ENCODE measurements at places on chromosomes 6 and 20.

DNA sequence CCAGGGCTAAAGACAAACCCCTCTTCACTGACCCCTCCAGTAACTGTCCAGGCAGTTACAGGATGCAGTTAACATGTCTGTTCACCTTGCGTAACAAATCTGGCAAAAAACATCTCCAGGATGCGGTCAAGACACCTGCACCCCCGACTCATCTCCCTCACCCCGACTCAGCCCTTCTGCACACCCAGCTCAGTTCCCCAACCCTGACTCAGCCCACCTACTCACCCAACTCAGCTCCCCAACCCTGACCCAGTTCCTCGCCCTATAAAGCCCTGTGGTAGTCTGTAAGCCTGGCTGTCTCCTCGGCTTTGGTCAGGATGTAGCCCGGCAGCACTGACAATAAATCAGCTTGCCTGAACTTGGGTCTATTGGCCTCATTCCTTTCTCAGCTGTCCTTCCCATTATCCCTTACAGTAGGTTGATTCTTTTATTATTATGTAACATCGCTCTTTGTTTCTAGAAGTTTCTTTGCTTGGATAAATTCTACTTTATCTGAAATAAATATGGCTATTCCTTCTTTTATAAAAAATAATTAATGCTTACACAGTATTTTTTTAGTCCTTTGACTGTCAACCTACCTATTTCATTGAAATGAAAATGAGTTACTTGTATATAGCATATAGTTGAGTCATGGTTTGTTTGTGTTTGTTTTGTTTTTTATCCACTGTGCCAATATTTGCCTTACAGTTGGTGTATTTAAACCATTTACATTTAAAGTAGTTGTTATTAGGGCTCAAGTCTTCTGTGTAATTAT is 12.9 kb upstream of the ADTRP start:
- DNase-seq = peak; percentile 31

GRCh38 chr6:7454696-7455358 is 65.2 kb downstream of the RIOK1 start:
- no peak for DNase-seq

DNA sequence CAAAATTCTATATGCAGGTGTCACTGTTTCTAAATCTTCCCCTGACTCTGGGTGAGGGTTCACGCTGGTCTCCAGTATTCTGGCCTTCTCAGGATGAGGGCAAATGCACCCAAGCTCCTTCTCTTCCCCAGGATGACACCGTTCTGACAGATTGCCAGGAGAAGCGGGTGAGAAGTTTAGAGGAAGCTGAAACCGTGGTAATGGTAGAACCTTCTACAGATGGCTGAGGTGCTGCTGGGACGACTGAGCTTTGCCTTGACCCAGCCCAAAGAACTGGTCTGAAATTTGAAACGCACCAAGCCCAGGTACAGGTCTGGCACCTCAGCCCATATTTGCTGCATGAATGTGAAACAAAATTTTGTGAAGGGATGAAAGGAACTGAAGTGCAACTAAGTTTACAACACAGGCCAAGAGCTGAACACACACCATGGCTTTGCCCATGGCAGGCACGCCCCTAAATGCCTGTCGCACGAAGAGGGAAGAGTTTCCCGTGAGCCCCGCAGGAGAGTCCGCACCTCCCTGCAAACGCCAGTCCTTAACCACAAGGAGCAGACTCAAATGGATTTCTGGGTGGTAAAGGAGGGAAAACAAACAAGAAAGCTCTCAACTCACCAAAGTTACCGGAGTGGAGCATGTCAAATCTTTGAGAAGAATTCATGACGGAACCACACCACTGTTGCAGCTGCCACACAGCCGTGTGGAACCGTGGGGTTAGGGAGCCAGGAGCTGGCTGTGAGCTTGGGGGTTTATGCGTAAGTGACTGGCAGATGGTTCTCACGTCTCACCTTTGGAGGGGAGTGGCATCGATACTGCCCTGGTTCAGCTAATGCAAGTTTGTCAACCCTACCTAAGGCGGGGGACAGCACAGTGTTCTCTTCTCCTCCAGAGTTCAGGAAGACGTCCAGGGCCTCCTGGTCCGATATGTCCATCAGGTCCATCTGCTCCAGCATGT is 138.9 kb downstream of the DTNBP1 start:
- no peak for DNase-seq

DNA sequence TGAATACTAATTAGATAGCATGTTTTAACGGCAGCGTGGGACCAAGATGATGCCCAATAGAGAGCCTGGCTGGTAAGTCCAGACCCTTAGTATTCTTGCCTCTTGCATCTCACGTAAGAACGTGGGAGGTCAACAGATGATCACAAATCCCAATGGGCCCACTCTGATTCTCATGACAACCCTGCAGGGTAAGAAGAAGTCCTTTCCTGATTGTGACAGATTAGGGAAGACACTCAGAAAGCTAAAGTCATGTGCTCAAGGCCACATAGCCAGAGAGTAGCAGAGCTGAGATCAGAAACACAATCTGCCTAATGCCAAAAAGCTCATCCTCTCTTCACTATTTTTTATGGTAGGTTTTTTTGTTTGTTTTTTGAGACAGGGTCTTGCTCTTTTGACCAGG is 103.8 kb downstream of the RALGAPA2 start:
- DNase-seq = no peak

DNA sequence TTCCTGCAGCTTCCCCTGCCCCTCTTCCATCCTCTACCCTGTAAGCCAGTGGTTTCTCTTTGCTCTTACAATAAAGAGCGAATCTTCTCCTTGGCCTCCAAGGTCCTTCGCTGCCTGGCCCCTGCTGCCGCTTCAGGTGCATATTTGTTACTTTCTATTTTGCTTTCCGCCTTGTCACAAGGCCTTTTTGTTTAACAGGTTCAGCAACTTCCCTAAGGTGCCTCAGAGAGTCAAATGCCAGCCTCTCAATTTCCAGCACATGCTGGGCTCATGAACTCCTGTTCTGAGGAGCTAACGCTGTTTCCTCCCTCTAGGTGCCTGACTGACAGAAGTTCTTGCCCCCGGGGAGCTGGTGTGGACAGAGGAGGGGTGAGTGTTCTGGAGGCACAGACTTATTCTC is 42.4 kb upstream of the EPB41L1 start:
- peak; percentile 41 for DNase-seq

- no peak for DNase-seq
These were observed at the start of gene SLC17A3 for GRCh38 chr6:25874118-25874517. Gene SLC17A3, minus strand, starts transcription at chr6:25874243. Its CDS starts 5,856 bp downstream, at chr6:25868387.

DNA sequence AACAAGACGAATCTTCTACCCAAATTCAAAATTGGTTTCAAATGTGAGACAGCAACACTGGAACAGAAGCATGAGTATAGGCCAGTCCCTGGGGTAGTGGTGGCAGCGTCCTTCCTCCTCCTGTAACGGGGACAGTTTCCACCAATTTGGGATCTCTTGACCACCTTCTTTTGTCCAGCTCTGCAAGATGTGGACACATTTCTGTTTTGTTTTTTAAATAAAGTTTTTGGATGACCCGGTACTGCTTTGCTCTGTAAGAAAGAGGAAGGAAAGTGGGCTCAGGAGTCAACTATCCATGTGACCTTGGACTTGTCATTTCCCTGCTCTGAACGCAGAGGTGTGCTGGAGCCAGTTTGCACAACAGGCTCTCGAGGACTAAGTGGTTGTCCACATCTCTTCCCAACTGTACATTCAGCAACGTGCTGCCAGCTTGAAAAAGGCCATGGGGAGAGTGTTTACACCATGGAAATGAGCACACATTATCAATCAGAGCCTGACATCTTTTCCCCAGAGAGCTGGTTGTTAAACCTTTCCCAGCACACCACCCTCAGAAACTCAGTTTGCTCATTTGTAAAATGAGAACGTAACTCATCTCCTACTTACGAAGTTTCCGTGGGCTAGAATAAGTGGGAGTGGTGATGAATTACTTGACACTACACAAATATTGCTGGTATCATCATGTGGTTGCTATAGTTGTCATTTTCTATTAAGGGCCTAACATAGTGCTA is 66.5 kb downstream of the ADTRP start:
- no peak for DNase-seq

DNA sequence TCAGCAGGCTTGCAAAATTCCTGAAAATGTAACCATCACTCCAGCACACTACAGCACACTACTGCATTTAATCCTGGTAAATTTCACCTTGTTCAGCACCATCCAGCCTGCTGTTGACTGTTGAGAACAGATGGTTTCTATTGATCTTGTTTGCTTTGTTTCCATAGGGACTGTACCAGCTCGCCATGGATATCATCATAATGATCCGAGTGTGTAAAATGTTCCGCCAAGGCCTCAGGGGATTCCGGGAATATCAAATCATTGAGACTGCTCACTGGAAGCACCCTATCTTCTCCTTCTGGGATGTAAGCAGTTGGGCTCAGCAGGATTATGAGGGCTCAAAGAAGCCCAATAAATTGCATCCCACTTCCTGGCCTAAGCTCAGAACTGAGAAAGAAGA is 4.1 kb downstream of the CNBD2 start:
- DNase-seq = no peak

GRCh38 chr6:52929321-52930164 is 20.0 kb upstream of the GSTA3 start:
- DNase-seq = peak; percentile 90

GRCh38 chr20:48763216-48763914 is 64.4 kb downstream of the PREX1 start:
- DNase-seq = no peak

- DNase-seq = no peak
These were observed 284.9 kb downstream of the PRKN start for GRCh38 chr6:162442687-162443086.

GRCh38 chr20:53050338-53050737 is 78.2 kb downstream of the TSHZ2 start:
- peak; percentile 55 for DNase-seq

DNA sequence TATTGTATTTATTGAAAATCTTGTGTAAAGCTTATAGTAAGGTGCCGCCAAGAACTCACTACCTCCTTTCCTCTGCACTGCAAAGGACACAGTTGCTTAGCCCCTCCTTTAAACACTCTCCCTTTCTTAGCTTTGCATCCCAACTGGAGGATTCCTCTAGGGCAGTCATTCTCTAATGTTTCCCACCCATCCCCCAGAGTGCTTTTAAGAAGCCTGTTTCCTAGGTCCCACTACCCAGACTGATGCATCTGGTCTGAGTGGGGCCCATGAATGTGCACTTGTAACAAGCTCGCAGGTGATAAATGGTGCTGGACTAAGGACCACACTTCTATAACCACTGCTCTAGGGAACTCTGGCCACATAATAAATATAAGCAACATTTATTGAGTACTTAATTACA is 55.2 kb downstream of the B4GALT5 start:
- DNase-seq = no peak

DNA sequence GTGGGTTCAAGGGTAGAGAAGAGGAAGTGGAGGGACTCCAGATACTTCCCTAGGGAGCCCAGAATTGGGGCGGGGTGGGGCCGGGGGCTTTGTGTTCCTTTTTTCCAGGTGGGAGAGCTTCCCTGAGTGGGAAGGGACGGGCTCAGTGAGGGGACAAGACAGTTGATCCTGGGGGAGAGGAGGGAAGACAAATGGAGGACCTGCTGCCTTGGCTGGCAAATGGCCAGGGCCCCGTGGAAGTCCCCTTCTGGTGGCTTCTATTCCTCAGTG is 2.6 kb downstream of the CTSZ start:
- DNase-seq = no peak

DNA sequence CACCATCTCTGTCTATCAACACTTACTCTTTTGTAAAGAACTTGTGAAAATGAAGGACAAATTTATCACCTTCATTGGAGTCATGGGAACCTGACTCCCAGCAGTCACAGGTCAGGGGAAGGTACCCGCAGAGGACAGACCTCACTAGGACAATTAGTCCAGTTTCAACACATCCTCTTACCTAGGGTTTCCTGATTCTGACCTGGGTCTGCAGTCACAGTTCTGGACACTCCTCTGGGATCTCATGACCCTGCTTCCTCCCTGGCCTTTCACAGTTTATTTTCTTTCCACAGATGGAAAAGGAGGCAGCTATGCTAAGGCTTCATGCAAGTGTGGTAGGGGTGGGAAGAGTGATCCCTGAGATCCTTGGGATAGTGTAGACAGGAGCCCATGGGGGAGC is 15.7 kb downstream of the HLA-A start:
- no peak for DNase-seq

DNA sequence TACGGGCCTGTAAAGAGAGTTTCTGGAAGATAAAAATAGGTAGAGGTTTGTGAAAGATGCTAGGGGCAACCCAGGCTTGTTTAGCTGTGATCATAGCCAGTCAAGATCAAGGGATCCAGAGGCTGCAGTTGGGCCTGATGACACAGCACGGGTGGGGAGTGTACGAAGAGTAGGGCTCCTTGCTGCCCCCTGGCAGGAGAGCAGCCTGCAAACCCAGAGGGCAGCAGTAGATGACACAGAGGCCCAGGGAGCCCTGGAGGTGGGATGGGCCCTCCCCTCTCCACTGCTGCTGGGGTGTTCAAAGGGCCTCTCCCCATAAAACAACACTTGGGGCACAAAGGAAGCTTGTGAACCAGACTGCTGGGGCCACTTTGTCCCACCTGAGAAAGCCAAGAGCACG is 47.2 kb downstream of the VEGFA start:
- DNase-seq = peak; percentile 40

DNA sequence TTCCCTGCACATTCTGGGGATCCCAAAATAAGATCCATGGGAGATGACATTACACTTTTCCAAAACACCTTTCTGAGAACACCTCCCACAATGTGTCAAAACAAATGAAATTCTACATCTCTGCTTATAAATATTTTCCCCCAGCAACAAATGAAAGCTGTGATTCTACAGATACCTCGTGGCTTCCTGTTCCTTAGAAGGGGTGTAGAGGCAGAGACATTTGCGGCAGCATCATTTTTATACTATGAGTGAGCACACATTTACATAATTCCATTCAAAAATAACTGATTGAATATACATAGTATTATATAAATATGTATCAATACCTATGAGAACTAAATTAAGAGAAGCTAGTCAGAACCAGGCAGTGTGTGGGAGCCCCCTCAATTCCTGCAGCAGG is 213.9 kb upstream of the JARID2 start:
- no peak for DNase-seq

- DNase-seq = no peak
These were observed 50.4 kb downstream of the PHACTR1 start for GRCh38 chr6:12767016-12767415.

DNA sequence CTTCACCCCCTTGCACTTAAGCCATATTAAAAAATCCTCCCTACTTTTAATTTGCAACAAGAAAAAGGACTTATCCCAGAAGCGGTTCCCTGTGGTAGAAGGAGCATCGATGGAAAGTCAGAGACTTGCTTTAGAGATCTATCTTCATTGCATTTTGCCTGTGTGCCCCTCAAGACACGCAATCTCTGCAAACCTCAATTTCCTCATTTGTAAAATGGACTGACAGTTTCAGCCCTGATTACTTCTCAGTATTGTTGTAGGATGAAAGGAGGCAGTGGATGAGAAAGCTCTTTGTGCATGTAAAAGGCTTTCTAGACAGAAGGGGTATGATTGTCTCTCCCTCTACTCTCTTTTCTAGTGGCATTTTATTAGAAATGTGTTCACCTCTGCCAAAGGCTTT is 410.2 kb downstream of the CDC5L start:
- no peak for DNase-seq

DNA sequence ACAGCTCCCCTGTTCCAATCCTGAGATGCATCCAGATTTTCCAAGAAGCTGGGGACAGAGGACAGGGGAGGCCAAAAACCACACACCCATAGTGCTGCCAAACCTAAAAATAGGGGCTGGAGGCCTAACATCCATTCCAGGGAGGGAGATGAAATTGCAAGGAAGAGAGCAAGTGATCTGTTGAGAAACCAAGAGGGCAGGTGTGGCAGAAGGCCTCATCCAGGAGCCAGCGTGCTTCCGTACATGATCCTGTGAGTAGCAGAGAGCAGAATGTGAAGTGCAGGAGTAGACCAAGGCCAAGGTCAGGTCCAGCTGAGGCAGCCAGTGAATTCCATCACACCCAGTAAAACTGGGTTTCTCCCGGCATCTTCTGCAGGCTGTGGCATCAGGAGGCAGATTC is 167.7 kb upstream of the RIN2 start:
- DNase-seq = no peak

GRCh38 chr6:91659891-91660290 is 1073.0 kb upstream of the MAP3K7 start:
- no peak for DNase-seq
